ENCODE measurements at places on chromosomes 12 and 14.

DNA sequence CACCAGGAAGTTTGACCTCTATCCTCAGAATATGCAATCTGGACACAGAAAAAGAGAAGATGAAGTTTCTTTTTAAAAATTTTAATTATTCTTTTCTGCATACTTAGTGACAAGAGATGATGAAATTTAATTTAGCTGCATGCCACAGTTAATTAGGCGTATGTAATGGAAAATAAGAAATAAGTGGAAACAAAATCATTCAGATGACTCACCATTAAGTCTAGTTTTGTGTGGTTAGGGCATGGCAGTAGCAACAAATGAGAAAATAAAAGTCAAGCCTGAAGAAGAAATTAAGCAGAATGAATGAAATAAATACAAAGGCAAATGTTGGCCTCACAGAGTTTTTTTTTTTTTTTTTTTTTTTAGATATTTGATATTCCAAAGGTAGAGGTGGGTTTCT lies 30.9 kb upstream of the KLRD1 start:
- DNase-seq, result no peak

- peak; percentile 20 for DNase-seq
Measured at GRCh38 chr14:92603309-92604242, 90.0 kb downstream of the RIN3 start.

DNA sequence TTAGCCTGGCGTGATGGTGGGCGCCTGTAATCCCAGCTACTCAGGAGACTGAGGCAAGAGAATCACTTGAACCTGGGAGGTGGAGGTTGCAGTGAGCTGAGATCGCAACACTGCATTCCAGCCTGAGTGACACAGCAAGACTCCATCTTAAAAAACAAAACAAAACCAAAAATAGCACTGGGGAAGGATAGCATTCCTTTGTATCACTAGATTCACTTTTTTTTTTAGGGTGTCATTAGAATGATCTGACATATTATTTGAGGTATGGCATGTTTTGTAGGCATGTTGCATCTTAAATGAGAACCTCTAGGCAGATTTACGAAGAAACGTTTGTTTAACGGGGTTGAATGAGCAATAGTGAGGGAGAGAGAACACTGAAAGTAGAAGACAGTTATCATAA lies 16.8 kb upstream of the FAR2 start:
- DNase-seq, result no peak

- peak; percentile 2 for DNase-seq
Measured at GRCh38 chr12:4421590-4422031, 24.0 kb downstream of the FGF6 start.
